ENCODE measurements at places on chromosomes 7 and 10.

GRCh38 chr7:21108182-21108581, 319.7 kb upstream of the SP4 start:
- no peak for DNase-seq

- DNase-seq, result no peak
Measured at GRCh38 chr10:20977300-20977699, 80.2 kb upstream of the NEBL start.

DNA sequence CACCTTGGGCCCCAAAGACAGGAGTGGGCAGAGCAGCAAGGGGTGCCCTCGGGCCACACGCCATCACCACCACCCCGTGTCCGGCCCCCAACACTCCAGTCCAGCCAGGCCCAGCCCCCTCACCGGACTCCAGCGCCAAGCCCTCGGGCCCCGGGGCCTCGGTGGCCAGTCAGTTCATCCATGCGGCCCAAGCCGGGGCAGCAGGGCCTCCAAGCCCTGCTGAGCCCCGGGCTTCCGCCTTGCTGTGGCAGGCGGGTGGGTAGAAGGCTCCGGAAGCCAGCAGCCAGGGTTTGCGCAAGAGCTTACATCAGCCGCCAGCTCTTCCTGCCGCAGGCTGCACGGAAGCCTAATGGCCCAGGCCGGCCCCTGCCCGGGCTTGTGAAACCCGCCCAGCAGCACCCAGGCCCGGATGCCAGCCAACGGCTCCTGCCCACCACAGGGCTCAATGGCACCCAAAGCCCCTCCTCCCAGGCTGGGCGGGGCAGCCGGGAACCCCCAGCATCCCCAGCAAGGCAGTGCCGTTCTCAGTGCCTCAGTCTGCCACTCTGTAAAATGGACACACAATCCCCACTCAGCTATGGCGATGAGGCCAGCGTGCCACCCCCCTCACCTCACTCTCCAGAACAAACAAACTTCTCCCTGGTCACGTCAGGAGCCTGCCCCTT, 26.5 kb downstream of the TNRC18 start:
- no peak for DNase-seq

DNA sequence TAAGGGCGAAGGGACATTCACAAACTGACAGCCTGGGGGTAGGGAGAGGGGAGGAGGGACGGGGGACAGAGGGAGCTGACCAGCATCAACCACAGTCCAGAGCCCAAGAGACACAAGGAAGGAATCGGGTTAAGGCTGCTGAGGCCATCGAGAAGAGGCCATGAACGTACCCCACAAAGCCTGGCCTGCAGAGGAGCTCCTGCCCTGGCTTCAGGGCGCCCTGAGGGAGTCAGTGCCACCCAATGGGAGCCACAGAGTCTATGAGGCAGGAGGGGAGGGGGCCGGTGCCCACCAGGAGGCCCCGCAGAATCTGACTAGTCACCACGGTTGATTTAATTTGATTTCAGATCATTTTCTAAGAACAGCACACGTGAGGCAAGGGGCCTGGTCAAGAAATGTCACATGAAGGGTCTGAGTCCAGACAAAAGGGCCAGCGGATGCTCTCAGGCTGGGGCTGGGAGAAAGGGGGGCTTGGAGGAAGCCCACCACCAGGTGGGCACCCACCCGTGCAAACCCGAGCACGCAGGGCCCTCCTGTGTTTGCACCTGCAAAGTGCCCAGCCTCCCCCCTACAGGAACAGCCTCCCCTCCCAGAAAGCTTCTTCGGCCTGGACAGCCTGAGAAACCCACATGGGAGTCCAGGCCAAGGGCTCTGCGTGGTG, 40.4 kb downstream of the CAMK2B start:
- DNase-seq, result no peak

GRCh38 chr10:88618496-88618895, 31.9 kb downstream of the LIPJ start:
- DNase-seq, result no peak

DNA sequence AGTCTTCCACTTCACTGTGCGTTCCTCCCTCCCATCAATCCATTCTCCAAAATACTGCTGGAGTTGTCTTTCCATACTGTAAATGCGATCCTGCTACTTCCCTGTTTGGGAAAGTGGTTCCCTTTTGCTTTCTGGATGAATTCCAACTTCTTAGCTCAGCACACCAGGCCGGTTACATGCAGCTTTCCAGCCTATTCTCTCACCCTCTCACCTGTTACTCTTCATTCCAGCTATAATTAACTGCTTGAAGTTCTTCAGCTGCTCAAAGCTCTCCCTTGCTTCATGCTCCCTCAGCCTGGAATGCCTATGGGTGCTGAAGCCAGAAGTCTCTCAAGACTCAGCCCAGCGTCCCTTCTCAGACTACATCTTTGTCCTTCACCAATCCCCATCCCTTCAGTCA, 6.0 kb upstream of the ZNRF2 start:
- no peak for DNase-seq

- no peak for DNase-seq
Measured at GRCh38 chr7:45687721-45688120, 113.6 kb downstream of the ADCY1 start.

- DNase-seq, result no peak
Measured at GRCh38 chr10:35635576-35635975, 6.5 kb downstream of the FZD8 start.

DNA sequence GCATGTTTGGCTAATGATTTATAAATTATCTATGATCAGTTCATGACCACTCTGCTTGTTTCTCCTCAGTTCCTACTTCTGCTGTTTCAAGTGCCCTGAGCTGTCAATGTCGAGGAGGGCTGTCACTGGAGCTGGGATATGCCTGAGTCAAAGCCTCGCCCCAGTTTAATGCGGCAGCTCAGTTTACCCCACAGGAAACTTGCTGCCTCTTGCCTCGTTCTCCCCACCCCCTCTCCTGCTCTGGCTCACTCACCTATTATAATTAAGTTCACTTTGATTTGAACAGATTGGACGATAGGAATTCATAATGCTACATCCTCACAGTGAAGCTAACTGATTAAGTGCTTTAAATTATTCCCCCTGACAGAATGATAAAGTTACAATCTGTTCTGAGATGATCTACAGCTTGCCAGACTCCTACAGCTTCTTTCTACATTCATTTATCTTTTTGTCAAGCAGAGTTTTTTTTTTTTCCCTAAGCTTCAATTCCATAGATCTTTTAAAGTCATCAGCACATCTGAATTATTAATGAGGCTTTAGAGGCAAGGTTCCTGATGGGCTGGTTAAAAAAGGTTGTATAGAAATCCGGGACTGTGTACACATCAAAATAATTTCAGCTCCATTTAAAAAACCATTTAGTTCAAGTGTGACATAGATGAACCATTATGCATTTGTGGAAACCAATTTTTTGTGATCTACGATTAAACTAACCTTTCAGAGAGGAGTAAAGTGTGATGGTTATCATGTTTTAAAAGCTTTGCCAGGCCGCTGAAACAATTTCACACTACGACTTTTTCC, 758.3 kb downstream of the KCNMA1 start:
- DNase-seq, result no peak

GRCh38 chr7:25031432-25031831, 51.5 kb upstream of the OSBPL3 start:
- no peak for DNase-seq

DNA sequence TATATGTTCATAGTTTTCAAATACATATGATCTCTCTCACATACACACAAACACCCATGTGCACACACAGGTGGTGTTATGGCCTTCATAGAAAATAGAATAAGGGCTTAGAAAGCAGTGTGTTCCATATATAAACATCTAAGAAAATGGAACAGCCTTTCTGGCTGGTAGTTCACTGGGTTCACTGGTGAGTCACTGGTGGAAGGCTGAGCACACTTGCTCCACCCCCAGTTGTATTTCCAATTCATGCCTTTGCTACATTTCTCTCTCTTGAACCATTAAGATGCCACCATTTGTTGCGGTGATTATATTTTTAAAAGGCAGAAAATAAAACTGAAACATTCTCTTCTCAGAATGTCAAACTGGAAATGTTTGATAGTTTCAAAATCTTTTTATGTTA, 252.1 kb downstream of the GLI3 start:
- no peak for DNase-seq

- DNase-seq, result no peak
Measured at GRCh38 chr7:107035446-107035845, 9.1 kb upstream of the PRKAR2B start.

DNA sequence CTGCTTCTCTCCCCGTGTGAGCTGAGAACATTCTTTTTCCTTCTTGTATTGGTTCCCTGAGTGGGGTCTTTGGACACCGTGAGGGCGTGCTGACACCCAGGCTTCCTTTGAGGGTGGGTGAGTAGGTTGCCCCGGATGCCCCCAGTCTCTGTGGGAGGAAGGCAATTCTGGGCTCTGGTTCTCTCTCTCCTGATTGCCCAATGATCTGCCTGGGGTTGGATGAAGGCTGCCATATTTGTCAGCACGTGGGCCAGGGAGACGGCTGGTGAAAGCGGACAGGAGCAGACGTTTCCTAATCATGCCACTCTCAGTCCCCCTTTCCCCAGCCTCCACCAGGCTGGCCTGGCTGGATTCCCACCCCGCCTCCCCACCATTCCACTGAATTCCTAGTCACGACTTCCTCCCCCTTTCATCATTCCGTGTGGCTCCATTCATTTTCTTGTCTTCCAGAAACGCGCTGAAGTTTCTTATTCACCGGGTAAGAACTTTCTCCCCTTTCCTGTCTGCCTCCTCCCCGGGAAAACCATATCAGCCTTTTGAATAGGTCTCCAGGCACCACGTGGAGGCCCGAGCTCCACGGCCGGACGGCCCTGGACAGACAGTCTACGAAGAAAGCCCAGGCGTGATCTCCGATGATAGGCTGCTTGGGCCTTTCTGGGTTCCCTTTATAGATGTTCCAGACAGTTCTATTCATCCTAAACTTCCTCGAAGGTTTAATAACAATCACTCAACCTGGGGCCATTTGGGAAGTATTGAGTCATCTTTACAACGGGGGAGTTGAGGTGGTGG, 98.7 kb upstream of the NPTX2 start:
- no peak for DNase-seq

- DNase-seq, result no peak
Measured at GRCh38 chr10:12797471-12798262, 203.8 kb downstream of the CCDC3 start.

- no peak for DNase-seq
Measured at GRCh38 chr7:22632674-22633073, 94.3 kb upstream of the IL6 start.

- DNase-seq, result no peak
Measured at GRCh38 chr7:1431634-1432380, 27.5 kb downstream of the MICALL2 start.

DNA sequence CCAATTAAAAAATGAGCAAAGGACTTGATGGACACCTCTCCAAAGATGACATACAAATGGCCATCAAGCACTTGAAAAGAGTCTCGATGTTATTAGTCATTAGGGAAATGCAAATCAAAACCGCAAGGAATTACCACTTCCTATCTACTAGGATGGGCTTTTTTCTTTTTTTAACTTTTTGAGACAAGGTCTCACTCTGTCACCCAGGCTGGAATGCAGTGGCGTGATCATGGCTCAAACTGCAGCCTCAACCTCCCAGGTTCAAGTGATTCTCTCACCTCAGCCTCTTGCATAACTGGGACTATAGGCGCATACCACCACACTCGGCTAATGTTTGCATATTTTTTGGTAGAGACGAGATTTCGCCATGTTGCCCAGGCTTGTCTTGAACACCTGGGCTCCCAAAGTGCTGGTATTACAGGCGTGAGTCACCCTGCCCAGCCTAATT, 13.6 kb downstream of the NKX1-2 start:
- no peak for DNase-seq

DNA sequence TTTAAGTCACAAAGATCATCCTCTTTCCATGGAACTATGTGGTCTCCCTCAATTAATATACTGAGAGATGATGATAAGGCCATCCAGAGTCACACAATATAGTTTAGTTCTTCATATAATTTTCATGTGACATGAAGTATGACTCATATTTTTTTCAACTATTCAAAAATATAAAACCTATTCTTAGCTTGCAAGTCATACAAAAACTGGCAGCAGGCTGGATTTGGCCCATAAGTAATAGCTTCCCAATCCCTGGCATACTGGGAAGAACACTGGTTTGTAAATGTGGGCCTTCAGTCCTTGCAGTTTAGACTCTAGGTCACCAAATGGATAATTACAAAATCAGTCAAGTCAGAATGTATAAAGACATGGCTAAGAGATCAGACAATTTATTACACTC, 356.6 kb downstream of the PPP1R3A start:
- no peak for DNase-seq

GRCh38 chr10:59819265-59819664, 66.0 kb upstream of the MRLN start:
- no peak for DNase-seq

- peak; percentile 56 for DNase-seq
Measured at GRCh38 chr10:30557884-30558283, 71.7 kb downstream of the LYZL2 start.

DNA sequence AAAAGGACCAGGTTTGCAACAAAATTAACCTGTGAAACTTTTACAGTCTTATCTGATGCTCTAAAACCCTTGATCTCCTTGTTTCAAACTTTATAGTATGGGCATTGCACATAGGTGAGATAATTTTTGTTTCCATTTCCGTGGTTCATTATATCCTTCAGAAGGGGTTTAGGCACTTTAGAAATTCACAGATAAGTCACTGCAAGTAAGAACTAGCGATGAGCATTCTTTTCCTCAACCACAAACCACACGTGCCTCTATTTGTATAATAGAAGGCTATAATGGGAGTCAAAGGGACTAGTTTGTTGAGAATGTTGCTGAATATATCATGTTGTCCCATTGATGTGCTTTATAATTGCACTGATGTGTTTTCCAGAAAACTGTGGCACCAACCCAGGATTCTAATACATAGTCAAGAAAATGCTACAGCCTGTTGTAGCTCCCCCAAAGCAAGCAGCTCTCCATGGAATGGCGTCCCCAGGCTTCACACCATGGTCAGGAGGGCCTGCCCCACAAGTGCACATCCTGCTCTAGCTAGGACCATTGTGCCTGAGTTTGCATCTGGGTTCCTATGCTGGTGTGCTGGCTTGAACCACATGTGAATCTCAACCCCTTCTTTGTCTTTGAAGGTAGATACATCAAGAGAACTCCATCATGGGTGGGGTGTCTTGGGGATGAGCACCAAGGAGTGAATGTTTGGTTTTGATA, 14.0 kb upstream of the ATXN7L1 start:
- no peak for DNase-seq

GRCh38 chr10:12656518-12657142, 307.3 kb downstream of the CAMK1D start:
- DNase-seq, result peak; percentile 11

- no peak for DNase-seq
Measured at GRCh38 chr10:131825150-131825848, 75.5 kb upstream of the PPP2R2D start.

- no peak for DNase-seq
Measured at GRCh38 chr7:17506095-17506494, 207.6 kb downstream of the AHR start.

GRCh38 chr10:83934062-83934461, 205.2 kb upstream of the GHITM start:
- DNase-seq, result peak; percentile 2

DNA sequence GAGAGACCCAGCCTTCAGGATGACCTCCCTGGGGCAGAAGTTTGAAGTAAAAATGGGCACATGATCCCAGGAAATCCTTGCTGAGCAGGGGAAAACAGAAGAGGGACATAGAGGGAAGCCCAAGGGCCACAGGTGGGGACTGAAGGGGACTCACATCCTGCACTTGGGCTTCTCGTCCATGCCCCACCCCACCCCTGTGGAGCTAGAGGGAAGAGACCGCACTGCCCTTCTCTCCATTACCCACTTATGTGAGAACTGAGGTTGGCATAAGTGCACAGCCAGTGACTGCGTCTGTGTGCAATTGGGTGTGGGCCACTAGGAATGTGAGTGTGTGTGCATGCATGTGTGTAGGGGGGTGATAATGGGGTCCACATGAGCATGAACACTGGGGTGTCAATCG, 43.4 kb upstream of the SLF2 start:
- DNase-seq, result no peak

- DNase-seq, result no peak
Measured at GRCh38 chr7:140501966-140502365, 22.7 kb upstream of the MKRN1 start.
